ENCODE measurements at places on chromosomes 12 and 14.

DNA sequence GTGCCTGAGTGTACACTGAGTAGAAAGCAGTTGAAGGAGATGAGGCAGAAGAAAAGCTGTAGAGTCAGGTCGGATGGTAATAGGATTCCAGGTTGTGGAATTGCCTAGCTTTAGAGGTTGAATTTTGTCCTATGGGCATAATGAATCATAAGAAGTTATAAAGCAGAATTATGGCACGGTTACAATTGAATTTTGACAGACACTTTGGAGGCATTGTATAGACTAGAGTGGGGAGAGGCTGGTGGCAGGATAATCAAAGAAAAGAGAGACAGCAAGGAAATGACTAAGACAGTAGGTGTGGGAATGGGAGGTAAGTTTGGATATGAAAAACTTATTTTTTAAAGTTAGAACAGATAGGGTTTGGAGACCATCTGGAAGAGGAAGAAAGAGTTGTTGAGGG lies 102.6 kb downstream of the NTN4 start:
- DNase-seq, result no peak

- no peak for DNase-seq
Observed at GRCh38 chr14:80615831-80616230, 325.7 kb downstream of the CEP128 start.

DNA sequence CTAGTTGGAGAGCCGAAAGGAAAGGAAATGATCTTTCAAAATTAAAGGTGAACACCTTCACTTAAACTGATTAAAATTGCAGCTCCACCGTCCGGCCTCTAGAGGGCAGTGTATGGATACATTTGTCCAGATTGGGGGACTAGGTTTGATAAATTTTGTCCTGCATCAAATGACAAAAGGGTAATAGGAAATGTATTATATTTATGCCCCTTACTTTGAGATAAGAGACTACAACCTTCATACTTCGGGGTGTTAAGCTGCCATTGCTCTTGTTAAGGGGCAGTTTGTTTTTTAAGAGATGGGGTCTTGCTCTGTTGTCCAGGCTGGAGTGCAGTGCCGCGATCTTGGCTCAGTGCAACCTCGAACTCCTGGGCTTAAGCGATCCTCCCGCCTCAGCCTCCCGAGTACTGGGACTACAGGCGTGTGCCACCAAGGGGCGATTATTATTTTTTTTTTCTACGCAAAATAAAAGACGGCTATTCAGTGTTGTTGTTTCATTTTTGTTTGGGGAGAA lies 818 bp upstream of the SUOX start:
- peak; percentile 37 for DNase-seq

- peak; percentile 20 for DNase-seq
Observed at GRCh38 chr14:73759183-73759713, 45.1 kb upstream of the PNMA1 start.

DNA sequence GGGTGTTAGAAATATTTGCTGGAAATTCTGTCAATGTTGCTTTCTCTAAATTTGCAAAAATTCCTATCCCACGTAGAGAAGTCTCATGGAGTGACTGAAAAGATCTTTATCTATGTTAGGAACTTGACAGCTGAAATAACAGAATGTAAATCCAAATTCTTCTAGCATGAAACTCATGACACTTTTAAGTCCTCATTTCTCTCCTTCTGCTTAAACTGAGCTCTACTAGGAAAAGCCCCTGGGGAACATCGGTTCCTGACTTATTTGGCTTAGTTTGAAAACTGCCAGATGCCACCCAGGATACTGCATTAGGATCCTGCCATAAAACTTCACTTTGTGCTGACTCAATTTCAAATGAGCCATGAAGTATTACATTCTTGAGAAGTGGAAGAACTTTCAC lies 426.0 kb downstream of the GALC start:
- no peak for DNase-seq

- no peak for DNase-seq
Observed at GRCh38 chr12:108282676-108283075, 56.4 kb downstream of the CMKLR1 start.

- DNase-seq, result no peak
Observed at GRCh38 chr14:100536121-100536510, 51.1 kb downstream of the BEGAIN start.

- no peak for DNase-seq
Observed at GRCh38 chr12:14578646-14579045, 11.0 kb upstream of the PLBD1 start.

GRCh38 chr12:102356690-102357089 lies 123.7 kb downstream of the IGF1 start:
- no peak for DNase-seq

All from caudate nucleus (tissue), 63 donors.